ENCODE measurements at places on chromosomes 7 and 10.

GRCh38 chr7:155384751-155385150 is 73.2 kb upstream of the EN2 start:
- no peak for DNase-seq

DNA sequence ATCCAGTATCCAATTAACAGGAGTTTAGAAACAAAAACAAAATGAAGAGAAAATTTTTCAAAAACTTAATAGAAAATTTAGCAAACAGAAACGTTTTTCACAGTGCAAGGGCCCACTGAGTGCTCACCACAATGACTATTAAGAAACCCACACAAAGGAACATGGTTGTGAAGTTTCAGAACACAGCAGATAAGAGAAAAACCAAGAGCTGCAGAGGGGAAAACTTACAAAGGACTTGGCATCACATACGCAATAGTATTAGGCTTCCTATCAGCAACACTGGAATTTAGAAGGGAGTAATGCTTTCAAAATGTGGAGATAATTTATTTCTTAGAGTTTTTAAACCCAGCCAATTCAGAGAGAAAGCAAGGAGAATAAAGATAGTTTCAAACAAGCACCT is 1.7 kb upstream of the C7orf25 start:
- DNase-seq: peak; percentile 88

DNA sequence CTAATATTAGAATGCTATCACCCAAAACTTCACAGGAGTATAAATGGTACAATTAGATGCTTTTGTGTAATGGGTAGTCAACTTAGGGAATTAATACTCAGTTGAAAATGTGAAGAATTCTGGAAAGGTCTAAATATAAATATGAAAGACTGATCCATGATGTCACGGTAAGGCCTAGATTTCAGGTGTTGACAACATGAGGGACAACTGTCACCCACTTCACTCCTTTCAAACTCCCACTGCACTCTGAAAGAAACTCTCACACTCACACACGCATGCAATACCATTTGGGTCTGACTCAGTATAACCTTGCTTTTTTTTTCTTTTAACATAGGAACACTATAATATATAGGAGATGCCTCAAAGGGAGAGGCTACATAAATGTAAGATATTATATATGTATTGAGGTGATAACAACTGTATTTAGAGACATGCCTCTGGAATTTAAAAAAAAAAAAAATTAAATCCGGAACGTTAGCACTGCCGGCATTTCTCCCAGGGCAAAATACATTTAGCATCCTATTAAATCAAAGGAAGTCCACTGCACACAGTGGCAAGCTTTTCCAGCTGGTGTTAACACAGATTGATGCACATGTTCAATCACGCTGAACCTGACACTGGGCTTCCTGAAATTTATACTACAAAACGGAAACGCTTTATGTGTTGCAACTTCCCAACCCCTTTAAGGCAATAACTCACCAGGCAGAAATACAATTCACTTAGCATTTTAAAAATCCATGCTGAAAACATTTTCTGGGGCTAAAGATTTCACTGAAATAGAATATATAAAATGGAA is 74.9 kb downstream of the RSU1 start:
- no peak for DNase-seq

- no peak for DNase-seq
Measured at GRCh38 chr10:7383442-7383841, 27.4 kb downstream of the SFMBT2 start.

GRCh38 chr7:39197831-39198230 is 220.1 kb downstream of the POU6F2 start:
- no peak for DNase-seq

GRCh38 chr7:127473409-127473808 is 80.9 kb upstream of the ZNF800 start:
- no peak for DNase-seq
